Amygdala (tissue), 56 donors: ENCODE measurements at places on chromosomes 7 and 10.

GRCh38 chr7:17042211-17042610 lies 160.4 kb upstream of the AGR3 start:
- DNase-seq, result no peak

DNA sequence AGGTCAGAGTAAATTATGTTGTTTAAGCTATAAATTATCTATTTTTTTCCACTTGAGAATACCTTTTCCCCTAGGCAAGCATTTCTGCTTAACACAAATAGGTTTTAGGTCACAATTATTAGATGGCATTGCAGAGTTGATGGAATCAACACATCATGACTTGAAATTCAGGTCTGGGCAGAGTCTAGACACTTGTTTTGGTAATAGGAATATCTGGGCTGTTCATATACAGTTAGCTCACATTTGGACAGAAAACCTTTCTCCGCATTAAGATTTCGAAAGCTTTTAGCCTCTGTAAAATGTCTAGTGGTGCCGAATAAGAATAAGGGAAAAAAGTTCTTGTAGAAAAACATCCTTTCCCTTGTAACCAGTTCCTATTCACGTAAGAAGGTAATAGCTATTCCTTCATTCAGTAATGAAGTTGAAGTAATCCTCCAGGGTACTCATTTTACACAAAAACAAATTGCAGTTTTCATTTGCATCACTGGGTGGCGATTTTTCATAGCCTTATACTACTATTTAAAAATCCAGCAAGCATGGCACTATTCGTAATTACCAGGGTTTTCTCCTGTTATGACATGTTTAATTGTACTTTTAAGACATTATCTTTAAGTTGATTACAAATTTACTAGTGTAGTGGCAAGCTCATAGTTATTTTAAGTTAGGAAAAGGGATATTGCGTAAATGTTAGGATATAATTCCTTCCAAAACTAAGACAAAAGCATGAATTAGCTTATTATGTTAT lies 37.0 kb downstream of the RPA3 start:
- DNase-seq, result peak; percentile 41

DNA sequence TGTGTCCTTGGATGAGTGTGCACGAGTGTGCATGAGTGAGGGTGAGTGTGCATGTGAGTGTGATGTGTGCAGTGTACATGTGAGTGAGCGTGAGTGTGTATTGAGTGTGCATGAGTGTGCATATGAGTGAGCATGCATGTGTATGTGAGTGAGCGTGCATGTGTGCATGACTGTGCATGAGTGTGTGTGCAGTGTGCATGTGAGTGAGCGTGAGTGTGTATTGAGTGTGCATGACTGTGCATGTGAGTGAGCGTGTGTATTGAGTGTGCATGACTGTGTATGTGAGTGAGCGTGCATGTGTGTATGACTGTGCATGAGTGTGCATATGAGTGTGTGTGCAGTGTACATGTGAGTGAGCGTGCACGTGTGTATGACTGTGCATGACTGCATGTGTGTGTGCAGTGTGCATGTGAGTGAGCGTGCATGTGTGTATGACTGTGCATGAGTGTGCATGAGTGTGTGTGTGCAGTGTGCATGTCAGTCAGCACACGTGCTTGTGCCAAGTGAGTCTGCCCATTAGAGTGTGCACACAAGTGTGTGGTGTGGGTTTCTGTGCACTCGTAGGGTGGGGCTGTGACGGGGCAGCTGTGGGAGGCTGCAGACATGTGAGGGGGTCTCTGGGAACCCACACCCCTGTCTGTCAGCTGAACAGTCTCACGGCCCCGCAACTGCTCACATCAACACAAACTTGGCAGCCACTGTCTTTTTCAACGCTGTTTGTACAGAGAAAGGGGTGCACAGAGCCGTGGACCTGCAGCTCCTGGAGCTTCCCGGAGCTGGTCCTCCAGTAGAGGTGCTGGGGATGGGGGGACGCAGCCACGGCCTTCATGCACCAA lies 14.8 kb downstream of the FOXL3 start:
- DNase-seq, result no peak

DNA sequence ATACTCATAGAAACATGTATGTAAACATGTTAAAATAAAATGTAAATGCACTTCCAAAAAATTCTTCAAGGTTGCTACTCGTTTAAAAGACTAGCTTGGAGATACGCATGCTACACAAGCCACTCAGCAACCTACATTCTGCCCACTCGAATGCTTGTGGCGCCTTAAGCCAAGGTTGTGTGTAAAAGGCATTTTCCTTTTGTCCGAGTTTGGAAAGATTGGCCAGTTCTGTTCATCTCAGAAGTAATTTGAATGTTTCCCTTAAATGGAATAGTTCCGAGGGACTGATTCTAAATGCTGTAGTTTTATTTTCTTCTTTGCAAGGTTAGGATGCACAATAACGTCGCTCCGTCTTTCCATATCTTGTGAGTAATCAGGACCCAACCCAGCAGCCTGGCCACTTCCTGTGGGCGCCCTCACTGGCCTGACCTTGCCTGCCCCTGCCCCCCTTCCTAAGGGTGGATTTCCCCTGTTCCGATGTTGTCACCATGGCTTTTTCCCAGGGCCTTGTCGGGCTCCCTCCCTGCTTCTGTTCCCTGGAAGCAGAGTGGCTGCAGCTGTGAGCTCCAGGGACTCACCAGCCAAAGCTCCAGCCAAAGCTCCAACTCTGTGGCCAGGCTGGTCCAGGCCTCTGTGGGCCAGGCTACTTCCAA lies 70.6 kb downstream of the PTPRE start:
- DNase-seq, result peak; percentile 80

GRCh38 chr7:93156884-93157283 lies 8.7 kb upstream of the SAMD9L start:
- DNase-seq, result no peak

DNA sequence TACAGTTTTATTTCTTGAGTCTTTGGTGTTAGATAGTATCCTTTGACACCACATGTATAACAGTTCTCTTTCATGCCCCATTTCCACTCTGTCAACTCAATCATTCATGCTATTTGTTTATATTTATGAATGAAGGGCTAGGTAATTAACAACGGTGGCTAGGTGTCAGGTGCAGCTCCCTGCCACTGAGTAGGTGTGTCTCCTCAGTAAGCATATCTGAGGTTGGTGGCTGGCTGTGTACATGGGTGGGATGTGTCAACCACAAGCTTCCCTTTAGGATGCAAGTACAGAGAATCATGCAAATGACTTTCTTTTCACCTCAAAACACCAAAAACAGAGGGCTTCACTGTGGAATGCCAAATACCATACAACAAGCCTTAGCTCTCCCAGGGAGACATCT lies 83.4 kb downstream of the ZNF365 start:
- no peak for DNase-seq

- DNase-seq, result no peak
Observed at GRCh38 chr10:110429301-110429700, 68.4 kb upstream of the DUSP5 start.
